ENCODE measurements at places on chromosomes 3 and 15.

GRCh38 chr15:83871808-83872559 is 218.1 kb downstream of the ADAMTSL3 start:
- DNase-seq, result peak; percentile 16

DNA sequence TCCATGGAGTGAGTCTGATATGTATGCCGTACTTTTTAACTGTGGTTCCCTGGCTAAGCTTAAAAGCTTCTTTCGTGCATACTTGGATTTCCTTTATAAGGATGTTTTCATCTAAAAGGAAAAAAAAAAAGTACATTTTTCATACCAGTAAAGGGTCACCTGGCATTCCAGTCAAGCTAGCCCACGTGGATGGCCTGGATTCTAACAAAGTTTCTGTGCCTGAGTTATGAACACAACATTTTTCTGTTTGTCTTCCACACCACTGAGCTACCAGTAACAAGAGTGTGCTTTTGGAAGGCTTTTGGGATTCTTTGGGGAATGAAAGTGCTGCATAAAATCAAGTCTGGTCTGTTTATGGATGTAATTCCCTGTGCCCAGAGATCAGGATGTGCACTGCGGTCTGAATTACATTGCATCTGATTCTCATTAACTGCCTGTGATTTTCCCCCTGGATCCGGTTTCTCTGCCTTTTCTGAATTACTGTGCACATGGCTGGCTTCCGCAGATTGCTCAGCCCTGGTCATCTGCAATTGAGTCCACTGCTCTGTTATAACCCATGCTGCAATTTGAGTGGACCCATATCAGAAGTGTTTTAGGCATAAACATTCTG is 38.2 kb upstream of the MAGI1 start:
- peak; percentile 90 for DNase-seq

- DNase-seq, result no peak
These were observed 21.6 kb downstream of the NGRN start for GRCh38 chr15:90287101-90287500.

DNA sequence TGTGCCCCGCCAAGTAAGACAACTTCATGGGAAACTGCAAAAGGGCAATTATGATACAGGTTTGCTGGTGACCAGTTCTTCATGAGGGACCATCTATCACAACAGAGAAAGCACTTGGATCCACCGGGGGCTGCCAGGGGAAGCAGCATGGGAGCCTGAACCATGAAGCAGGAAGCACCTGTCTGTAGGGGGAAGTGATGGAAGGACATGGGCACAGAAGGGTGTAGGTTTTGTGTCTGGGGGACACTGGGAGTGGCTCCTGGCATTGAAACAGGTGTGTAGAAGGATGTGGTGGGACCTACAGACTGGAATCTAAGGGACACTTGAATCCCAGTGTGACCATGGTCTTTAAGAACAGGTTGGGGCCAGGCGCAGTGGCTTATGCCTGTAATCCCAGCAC is 22.6 kb downstream of the MKRN2 start:
- DNase-seq, result no peak

GRCh38 chr3:28575746-28576613 is 227.4 kb upstream of the AZI2 start:
- DNase-seq, result peak; percentile 14

DNA sequence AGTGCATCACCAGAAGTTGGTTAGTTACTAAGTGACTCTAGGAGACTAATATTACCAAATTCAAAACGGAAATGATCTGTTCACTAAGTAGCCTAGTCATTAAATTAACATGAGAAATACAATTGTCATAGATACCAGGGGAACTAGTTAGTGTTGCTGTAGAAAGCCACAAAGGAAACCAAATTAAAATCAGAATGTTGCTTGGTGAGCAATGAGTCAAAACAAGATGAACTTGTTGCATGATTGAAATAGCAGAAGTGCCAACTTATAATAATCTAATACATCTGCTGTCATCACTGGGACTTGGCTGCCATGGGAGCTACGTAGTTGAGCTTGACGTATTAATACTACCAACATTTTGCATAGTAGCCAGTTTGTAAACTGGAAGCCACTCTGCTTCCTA is 458.1 kb downstream of the DIPK2A start:
- DNase-seq, result no peak

DNA sequence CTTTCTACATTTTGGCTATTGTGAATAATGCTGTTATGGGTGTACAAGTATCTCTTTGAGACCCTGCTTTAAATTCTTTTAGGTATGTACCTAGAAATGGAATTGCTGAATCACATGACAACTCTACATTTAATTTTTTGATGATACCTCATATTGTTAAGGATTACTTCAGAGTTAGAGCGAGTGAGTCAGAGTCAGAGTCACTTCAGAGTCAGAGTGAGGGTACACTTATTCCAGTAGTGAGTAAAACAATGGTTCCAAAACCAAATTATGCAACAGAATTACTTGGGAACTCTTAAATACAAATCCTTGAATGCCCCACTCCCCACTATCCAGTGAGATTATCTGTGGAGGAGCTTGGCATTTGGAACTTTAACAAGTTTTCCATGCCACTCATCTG is 50.3 kb upstream of the SNRK start:
- no peak for DNase-seq

DNA sequence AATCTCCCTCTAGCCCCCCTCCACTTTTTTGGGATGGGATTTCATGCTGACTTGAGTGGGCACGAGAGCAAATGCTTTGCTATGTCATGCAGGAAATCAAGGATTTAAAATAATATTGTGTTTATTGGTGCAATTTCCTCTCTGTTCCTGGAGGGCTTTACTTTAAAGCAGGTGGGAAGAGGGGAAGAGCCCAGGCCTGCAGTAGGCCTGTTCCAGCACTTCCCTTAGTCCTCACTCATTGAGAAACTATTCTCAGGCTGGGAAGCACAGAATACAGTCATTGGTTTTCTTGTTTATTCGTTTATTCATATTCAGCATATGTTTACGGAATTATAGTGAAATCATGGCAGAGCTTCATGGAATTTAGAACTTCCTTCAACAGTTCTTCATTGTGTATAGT is 41.7 kb upstream of the SPSB4 start:
- DNase-seq, result no peak

DNA sequence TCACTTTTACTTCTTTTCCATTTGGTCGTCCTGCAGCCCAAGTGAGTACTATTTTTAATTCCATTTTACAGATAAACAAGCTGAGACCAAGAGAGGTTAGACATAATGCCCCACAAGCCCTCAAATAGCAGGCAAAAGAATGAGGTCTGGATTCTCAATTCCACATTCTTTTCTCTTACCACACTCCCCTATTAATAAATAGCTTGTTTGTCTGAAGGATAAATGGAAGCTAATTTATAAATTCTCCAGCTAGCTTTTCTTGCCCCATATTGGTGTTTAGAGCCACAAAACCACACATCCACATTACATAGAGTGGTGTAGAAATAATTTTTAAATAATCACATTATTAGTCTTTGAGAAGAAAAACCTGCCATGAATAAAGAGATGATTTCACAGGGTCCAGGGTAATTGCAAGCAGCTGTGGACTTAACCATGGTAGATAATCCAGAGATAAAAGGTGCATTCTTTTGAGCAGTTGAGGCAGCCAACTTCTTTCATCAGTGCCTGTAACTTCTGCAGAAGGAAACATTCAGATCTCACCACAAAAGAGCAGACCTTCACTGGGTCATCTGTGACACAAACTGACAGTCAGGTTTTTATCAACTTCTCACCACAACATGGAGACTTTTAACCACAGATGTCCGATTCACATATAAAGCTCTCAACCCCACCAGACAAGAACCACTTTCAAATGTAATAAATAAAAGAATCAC is 313.4 kb upstream of the STT3B start:
- peak; percentile 52 for DNase-seq

DNA sequence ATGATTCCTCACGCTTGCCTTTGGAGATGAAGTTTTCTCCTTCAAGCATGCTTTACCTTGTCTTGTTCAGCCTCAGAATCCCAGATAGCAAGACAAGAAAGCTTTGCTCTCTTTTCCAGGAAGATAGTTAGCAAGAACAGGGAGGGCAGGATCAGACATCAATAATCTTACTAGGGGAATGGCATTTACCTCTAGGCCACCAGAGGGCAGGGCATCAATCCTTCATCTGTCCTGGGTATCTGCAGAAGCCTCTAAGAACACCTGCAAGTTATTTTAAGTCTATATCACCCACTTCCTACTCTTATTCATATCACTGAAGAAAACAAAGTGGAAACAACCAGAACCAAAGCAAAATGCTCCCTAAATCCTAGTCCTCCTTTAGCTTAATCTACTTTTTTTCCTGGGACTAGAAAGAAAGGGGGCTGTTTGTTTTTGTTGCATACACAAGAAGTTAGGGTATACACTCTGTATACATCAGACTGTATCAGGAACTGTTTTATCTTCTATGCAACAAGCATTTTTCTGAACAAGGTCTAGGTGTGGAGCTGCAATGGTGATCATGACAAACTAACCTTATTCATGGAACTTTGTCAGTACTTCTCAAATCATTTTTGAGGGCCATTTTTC is 862.5 kb downstream of the CADM2 start:
- DNase-seq, result no peak

DNA sequence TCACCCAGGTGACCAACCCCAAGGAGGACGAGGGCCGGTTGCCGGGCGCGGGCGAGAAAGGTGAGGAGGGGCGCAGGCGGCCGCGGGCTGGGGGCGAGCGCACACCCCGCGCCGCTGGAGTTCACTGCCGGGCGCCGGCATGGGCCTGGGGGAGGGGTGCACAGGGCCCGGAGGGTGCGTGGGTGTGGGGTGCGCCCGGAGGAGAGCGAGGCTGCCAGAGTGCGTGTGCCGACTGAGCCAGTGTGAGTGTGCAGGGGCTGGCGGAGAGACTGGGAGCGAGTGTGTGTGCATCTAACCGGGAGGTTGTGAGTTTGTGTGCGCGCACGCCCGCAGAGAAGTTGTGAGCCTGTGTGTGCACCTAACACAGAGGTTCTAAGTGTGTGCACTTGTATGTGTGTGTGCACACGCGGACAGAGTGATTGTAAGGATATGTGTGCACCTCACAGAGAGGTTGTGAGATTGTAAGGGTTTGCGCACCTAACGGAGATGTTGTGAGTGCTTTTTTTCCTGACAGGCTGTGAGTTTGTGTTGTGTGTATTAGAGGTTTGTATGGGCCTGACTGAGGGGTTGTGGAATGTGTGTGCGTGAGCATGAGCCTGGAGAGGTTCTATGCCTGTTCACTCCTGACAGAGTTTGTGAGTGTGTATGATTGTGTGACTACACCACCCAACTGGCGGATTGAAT is 681 bp downstream of the CTDSPL start:
- peak; percentile 62 for DNase-seq

- no peak for DNase-seq
These were observed 48.8 kb upstream of the PIK3R4 start for GRCh38 chr3:130795396-130795795.

- no peak for DNase-seq
These were observed 21.5 kb upstream of the MYO1E start for GRCh38 chr15:59394166-59394661.

DNA sequence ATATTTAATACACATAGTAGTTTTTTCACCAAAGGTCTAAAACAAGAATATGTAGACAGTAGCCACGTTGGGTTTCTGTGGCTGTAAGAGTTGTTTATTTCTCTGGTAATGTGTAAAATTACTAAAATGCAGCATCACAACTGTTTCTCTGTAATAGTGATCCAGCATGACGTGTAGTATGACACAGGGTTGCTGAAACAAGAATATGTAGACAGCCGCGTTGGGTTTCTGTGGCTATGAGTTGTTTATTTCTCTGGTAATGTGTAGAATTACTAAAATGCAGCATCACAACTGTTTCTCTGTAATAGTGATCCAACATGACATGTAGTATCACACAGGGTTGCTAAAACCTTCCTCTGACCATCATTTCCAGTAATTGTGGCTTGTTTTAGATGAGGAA is 153.6 kb upstream of the ZNF717 start:
- no peak for DNase-seq

DNA sequence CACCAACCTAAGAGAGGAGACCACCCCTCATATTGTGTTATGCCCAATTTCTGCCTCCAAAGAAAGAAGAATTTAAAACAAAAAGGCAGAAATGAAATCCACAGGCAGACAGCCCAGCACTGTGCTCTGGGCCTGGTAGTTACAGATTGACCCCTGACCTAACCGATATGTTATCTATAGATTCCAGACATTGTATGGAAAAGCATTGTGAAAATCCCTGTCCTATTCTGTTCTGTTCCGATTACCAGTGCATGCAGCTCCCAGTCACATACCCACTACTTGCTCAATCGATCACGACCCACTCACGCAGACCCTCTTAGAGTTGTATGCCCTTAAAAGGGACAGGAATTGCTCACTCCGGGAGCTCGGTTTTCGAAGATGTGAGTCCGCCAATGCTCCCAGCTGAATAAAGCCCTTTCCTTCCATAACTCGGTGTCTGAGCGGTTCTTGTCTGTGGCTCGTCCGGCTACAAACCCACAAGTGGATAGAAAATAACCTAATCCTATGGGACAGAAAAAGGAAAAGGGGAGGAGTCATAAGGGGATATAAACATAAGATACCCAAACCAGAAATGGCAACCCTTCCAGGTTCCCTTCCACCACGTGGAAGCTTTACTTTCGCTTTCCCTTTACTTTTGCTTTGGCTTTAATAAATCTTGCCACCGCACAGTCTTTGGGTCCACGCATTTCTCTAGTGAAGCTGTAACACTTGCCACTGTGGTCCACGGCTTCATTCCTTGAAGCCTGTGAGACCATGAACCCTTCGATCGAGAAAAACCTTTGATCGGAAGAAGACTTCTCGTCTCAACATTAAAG is 1.7 kb upstream of the CFAP91 start:
- no peak for DNase-seq

GRCh38 chr3:188336178-188336577 is 182.2 kb downstream of the LPP start:
- no peak for DNase-seq

GRCh38 chr3:175478301-175478700 is 619.2 kb downstream of the NAALADL2 start:
- DNase-seq, result peak; percentile 15

DNA sequence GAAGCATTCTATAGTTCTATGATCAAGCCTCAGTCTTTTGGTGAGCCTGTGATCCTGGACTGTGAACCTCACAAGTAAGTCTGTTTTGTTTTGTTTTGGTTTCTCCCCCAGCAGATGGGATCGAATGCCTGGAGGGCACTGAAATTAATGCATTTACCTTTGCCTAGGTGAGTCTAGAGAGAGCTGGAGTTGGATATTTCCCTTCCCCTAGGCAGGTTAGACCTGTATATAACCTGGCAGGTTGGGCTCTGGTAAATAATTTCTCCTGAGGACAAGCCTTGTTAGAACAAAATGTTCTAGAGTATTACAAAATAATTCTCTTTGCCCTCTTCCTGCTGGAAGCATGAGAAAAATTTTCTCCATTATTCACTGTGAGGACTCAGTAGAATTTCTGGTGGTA is 211.9 kb downstream of the TPRG1 start:
- DNase-seq, result no peak

GRCh38 chr3:168220556-168220955 is 124.8 kb upstream of the GOLIM4 start:
- peak; percentile 10 for DNase-seq
